Activated CD4-positive, alpha-beta T cell treated with anti-CD3 and anti-CD28 coated beads, Interleukin-2, amount 10 ng/mL, durations not matched to agents 7 days and 5 days (primary cell): ENCODE measurements at places on chromosomes 4 and X.

GRCh38 chr4:5924461-5925125, 31.7 kb upstream of the CRMP1 start:
- no peak for DNase-seq

- no peak for DNase-seq
These were observed 8.5 kb downstream of the PTTG2 start for GRCh38 chr4:37968747-37969146.

- DNase-seq = no peak
These were observed 50.3 kb downstream of the TMEM165 start for GRCh38 chr4:55445921-55446577.

DNA sequence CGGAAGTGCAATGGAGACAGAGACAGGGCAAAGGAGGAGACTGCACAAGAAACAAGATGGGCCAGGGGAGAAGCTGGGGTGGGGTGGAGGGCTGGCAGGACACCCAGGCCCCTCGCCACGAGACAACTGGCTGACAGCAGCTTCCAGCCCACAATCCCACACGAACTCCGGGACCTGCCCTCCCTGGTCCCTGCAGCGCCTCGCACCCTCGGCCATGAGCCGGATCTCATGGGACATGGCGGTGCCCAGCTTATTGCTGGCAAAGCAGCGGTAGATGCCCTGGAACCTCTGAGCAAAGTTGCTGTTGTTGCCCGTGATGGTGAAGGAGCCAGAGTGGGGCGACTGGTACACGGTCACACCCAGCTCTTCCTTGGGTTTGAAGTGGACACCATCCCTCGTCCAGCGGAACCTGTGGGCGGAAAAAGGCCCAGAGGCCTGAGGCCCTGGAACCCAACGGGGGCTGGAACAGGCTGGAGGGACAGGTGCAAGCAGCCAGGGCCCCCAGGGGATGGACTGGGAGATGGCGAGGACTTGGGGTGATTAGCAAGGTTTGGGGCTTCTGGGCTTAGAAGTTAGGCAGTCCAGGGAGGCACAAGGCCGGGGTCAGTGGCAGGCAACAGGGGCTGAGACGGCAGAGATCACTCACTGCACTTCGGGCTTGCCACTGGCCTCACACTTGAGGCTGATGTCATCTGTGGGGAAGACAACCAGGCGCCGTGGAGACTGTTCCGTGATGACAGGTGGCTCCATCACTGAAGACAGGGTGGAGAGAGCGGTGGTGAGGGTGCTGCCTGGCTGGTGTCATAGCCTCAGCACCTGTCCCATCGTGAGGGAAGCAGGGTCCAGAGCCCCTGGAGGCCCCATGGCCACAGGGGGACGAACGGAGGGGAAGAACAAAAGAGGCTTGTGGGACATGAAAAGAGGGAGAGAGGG, 13.8 kb downstream of the L1CAM start:
- no peak for DNase-seq

DNA sequence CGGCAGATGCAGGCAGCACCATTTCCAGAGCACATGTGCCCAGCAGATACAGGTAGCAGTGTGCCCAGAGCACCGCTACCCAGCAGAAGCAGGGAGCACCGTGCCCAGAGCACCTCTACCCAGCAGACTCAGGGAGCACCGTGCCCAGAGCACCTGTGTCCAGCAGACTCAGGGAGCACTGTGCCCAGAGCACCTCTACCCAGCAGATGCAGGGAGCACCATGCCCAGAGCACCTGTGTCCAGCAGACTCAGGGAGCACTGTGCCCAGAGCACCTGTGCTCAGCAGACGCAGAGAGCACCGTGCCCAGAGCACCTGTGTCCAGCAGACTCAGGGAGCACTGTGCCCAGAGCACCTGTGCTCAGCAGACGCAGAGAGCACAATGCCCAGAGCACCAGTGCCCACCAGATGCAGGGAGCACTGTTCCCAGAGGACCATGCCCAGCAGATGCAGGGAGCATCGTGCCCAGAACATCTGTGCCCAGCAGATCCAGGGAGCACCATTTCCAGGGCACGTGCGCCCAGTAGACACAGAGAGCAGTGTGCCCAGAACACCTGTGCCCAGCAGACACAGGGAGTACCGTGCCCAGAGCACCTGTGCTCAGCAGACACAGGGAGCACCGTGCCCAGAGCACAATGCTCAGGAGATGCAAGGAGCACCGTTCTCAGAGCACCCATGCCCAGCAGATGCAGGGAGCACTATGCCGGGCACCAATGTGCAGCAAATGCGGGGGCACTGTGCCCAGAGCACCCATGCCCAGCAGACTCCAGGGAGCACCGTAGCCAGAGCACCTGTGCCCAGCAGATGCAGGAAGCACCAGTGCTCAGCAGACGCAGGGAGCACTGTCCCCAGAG, 236.4 kb downstream of the DHRSX start:
- DNase-seq = no peak

DNA sequence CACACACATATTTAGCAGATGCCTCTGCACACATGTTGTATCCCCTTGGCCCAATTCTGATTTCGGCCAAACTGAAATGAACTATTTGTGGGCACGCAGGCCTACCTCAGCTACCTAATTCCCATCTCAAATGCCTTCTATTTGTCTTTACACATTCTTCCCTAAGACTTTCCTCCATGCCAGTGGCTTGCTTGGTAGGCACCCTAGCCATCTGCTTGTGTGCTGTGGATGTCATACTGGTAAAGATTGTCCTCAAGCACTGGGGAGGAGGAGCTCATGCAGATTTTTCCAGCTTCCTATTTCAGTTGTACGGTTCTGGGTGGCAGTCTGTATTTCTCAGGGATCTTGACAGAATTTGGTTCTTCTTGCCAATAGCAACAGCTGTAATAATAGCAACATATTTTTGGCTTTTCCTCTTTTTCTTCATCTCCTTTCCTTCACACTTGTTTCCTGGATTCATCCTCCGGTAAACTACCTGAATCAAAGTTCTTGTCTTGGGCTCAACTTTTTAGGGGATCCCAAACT, 514.3 kb downstream of the ADGRL3 start:
- no peak for DNase-seq

DNA sequence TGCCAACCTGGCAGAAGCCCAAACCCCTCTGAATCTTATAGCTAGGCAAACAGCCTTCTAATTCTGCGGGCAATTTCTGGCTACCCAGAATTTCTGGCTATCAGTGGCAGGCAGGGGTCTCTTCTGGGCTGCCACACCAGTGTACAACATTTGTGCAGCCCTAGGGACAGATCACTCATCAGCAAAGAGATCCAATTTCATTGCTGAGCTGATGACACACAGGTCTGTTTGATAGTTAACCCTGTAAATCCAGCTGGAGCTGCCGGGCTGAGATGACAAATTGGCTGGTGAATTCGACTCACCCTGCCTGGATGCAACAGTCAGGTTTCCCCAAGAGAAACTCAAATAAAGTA, 2.4 kb downstream of the MID1 start:
- no peak for DNase-seq

- DNase-seq = no peak
These were observed 11.8 kb downstream of the SLC25A14 start for GRCh38 chrX:130351567-130351966.

GRCh38 chrX:9730078-9730477, 35.6 kb downstream of the GPR143 start:
- DNase-seq = no peak

DNA sequence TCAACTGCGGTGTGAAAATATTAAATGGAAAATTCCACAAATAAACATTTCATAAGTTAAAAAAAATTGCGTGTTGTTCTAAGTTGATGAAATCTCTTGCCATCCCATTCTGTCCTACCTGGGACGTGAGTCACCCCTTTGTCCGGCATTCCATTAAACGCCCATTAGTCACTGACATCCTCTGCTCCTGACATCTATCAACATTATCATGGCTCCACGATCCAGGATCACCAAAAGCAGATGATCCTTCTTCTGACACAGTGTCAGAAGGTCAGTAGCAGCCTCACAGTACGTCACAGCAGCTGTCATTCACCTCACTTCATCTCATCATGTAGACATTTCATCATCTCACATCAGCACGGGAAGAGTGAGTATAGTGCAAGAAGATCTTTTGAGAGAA, 125.7 kb downstream of the ZNF827 start:
- no peak for DNase-seq

- no peak for DNase-seq
These were observed 24.9 kb upstream of the SGMS2 start for GRCh38 chr4:107799669-107800450.
